ENCODE measurements at places on chromosomes 7 and 10.
A peak's percentile ranks its signal among the peaks of the same experiment; 100 is the strongest.

DNA sequence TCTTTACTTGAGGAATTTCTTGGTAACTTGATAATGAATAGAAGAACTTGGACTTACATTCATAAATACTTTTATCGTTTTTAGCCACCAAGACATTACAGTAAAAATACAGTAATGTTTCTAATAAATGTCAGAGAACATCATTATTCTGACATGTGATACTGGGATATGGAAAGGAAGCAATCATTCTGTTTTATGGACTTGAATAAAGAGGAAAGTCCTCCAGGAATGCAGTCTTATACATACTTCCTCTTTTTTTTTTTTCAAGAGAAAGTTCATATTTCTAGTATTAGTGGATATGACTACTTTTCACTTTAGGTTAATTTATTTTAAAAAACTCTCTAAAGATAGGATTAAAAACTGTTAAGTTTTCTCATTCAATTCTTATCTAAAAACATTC lies 220.0 kb upstream of the SEMA3C start:
- no peak for DNase-seq

DNA sequence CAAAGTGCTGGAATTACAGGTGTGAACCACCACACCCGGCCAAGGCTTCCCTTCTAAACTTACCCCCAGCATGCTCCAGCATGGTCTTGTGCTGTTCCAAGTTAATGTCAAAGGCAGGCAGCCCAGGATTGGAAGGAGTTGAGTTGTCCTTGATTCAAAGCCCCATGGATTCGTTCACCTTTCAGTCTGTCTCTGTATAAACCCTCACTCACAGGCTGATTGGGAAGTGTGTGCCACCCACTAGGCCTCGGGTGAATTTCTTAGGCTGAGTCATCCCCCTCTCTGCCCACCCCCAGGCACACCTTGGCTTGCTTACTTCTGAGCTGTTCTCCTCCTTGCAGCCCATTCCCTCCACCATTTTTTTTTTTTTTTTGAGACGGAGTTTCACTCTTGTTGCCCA lies 13.3 kb upstream of the PRDX3 start:
- no peak for DNase-seq

DNA sequence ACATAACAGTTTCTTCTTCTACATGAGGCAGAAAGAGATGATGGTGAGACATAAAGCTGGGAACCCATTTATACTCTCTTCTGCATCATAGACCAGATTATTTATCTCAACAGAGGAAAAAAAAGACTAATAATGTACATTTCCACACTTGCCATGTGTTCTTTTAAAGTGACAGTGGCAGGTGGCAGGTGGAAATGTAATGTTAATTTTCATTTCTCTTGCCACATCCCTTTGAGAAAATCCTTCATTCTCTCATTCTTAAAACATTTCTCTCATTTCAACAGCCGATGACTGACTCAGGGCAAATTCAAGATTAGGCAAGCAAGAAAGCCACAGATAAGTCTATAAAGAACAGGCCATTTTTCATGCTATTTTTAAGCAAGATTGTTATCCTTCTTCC lies 635.6 kb upstream of the SORCS1 start:
- DNase-seq = no peak

DNA sequence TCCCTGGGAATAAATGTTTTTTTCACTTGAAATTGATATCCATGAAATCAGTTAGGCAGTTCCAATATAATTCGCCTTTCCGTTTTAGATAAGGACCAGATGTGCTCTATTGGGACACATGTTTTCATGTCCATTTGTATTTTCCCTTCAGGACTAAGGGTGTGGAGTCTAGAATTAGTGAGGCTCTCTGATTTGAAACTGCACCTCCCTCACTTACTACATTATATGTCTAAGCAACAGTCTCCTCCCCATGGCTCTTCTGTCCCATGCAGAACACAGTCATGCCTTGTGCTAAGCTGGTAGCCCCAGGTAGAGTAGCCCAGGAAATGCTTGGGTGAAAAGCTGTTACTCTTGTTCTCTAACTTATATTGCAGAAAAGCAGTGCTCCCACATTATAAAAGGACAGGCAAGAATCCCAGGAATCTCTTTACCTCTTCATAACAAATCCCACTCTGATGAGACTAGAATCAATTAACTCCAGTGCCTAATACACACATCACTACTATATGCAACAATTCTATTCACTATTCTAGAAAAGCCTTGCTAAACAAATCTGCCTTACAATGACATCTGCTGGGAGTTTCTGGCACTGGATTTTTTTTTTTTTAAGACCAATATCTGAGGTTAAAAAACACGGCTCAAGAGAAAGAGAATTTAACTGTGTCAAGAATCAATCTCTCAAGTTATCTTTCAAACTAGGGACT lies 293.9 kb downstream of the SNX13 start:
- DNase-seq = no peak

DNA sequence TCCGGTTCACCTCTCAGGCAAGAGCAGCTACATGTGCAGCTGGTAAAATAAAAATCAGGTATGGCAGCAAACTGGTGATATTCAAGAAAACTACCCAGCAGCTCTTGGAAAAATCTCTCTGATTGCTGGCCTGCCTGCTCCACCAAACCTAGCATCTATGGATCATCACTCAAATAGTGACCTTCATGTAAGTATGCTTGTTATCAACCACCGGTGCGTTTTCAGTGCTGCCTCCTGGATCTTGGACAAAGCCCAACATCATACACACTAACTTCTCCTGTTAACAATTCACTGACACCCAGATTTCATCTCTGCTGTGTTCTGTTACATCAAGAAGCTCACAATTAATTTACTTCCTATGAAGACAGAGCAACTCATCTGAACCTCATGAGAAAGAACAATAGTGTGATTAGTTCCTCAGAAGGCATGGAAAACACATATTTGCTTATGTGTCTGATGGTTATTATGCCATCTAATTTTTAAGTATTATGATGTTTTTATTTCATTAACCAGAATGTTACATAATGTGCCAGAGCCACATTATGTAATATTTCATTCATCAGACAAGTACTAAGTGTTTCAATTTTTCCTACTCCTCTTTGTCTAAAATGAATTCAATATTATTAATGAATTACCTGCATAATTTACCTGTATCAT lies 8.8 kb downstream of the CDK6 start:
- DNase-seq = no peak

DNA sequence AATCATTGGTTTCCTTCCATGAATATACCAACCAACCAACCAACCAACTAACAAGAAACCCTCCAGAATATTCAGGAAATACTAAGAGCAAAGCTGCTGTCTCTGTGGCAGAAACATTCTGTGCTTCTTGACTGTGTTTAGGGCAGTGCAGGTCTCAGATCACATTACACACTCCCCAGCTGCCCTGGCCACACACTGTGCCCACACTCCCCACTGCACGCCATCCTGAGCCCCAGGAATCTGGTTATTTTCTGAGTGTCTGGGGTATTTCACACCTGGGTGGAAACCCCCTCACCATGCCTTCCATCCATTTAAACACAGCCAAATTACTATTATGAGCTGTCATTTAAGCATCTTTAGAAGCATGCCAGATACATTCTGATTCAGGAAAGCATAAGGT lies 183.7 kb upstream of the ANK3 start:
- peak; percentile 68 for DNase-seq

DNA sequence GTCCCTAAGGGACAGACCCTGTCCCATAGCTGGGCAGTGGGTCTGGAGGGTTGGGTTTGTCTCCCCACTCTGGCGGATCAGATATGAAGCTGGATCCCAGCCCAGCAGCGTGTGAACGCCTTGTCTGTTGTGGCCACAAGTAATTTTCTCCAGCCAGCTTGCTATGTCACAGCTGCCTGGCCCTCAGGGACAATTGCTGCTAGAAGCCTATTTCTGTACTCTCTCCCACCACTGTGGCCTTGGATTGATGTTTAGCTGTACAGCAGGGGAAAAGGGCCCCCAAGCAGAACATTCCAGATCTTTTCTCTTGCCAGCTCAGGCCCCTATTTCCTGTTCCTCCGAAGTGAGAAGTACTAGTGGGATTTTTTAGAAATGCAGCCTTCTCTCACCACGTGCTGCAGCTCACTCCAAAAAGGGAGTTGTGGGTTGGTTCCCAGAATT lies 53.5 kb upstream of the WAC start:
- DNase-seq = no peak

GRCh38 chr10:78802866-78803265 lies 265.9 kb upstream of the ZMIZ1 start:
- no peak for DNase-seq

DNA sequence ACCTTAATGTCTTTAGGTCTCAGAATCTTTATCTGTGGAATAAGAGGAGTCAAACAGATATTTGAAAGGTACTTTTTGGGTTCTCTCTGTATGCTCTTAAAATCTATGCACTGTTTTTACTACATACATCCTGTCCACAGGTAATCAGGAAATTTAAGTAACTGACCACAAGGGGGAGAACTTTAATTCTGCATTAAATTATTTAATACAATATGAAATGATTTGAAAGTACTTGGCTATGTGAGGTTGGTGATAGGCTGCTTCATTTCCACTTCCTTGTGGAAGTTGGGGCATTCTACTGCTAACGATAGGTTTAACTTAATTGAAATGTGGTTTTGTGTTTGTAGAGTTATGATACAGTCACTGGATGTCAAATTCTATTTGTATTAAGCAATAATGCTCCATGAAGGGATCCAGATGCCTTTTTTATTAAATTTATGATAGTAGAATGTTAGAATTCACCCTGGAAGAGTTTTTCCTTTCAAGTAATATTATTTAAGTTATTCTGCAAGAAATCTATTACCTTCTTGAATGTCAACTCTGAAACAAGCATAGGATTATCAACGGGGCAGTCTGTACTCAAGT lies 6.0 kb downstream of the TEX47 start:
- DNase-seq = no peak

DNA sequence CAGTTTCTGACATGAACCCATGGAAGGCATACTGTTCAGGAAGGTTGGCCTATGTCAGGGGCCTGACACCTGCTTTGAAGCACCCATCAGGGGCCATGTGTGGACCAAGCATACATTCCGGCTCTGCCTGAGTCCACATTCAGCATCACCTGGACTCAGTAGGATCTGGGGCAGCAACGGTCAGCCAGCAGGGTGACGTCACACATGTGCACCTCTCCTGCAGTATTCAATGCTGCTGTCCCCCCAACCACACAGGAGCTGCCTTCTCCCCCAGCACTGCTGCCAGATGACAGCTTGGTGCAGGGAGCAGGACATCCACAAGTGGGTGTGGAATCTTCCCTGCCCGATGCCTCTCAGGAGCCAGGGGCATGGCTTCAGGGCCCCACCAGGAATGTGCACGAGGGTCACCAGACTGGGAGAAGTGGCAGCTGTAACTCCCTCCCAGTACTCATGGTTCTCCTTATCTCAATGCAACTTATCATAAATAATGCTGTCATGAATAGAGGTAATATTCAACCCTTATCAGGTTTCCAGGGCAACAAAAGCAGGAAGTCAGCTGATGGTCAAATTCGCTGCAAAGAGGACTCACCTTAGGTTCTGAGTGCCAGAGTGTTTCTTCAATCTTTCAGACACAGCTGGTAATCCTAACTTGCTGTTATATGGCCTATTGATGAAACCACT lies 292.9 kb downstream of the PAXIP1 start:
- DNase-seq = no peak

DNA sequence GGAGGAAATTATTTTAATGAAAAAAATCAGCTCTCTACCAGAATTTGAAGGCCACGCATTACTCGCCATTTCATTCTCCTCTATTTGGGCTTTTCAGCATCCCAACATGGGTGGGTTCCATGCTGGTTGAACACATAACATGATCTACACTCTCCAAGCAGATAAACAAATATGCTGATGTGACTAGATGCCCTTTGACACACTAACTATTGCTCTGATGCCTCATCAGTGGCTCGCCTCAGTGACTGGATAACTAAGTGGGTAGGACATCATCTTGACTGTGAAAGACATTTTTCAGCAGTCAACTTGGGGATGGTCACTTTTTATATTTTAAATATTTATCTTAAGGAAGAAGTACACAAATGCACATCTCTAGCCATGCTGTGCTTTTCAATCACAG lies 113.9 kb upstream of the LAMB4 start:
- no peak for DNase-seq

DNA sequence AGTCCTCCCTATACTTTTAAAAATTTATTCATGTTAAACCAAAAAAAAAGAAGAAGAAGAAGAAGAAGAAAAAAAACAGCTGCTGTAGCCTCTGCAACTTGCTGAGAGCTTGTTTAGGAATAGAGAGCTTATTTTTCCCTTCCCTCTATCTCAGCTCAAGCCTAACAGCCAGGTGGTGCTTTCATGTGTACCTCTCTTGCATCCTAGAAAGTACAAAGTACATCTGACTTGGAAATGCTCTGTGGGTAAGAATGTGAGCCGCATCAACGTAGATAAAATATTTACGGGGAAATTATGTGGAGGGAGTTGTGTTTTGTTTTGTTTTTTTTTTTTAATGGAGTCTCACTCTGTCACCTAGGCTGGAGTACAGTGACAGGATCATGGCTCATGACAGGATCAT lies 99.6 kb downstream of the PLXDC2 start:
- no peak for DNase-seq

DNA sequence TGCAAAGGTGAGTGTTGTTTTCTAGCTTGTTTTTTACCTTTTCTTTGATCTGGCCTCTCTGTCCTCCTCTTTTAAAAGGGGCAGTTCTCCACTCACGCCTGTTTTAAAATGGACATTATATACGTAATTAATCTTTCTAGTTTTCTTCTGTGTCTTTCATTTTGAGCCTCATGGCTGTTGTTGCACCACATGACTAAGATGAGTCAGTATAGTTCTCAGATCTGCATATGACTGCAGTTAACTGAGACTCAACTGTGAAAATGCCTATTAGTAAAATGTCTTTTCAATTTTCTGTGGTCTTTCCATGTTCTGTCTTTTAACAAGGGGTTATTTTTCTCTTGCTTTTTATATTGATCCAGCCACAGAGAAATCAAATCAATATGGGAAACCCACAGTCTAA lies 296.1 kb downstream of the CDK14 start:
- no peak for DNase-seq

GRCh38 chr7:35390146-35390545 lies 136.2 kb upstream of the TBX20 start:
- no peak for DNase-seq

DNA sequence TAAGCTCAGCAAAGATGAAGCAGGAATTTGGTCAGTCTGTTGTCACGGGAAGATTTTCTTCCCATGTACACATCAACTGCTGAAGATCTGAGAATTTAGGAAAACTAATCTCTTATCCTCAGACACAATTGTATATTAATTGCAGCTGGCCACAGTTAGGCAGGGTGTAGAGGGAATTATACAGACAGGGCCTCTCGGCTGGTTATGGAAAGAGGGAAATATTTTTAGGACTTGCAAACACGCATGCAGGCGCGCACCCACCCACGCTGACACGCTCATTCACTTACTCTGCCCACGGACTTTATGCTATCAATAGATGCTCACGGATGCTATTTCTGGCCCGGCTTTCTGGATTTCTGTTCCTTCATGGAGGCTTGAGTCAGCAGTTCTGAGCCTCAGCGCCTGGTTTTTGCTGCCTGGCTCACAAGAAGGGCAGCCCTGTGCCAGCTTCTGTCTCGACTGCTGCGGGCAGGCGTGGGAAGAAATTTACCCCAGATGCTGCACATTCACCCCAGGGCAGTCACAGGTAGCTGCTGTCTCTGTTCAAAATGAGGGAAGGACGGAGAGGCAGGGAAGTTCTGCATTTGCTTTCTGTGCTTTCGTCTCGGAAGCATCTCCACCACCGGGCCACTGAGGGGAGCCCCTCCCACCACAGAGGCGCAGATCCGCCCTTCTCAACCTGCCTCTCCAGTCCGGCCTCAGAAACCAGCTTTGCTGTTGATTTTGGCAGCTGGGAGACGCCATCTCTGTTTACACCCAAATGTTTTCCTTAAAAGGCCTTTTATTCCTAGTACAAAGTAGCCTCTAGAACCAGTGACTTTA lies 116.3 kb upstream of the BTBD16 start:
- DNase-seq = no peak

- DNase-seq = no peak
Observed at GRCh38 chr7:112398534-112398933, 51.7 kb upstream of the IFRD1 start.
